ENCODE measurements at places on chromosomes 6 and 20.

DNA sequence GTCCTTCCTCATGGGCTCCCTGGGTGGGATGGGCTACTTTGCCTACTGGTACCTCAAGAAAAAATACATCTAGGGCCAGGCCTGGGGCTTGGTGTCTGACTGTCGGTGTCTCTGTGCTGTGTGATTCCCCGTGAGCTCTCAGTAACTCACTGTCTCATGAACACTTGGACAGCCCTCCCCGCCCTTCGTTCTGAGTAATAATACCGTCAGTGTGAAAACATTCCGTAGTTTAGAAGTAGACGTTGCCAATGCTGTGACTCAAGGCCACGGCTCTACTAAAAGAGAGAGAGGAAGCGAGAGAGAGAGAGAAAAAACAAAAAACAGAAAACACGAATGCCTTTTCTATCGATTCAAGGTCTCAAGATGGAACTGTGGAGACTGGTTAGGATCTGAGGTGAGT lies 31.8 kb downstream of the FITM2 start:
- no peak for DNase-seq

DNA sequence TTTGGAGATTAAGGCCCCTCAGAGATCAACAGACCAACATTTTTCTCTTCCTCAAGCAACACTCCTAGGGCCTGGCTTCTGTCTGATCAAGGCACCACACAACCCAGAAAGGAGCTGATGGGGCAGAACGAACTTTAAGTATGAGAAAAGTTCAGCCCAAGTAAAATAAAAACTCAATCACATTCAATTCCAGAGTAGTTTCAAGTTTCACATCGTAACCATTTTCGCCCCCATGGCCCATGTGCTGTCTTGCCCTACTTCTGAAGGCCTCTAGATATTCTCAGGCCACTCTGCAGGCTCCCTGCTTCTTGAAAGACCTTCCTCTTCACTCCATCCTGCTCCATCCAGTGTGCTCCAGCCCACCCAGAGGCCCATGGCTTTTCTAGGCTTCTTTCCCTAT lies 4.2 kb downstream of the IL17A start:
- DNase-seq: no peak

GRCh38 chr20:63411898-63412631 lies 50.9 kb upstream of the CHRNA4 start:
- no peak for DNase-seq

DNA sequence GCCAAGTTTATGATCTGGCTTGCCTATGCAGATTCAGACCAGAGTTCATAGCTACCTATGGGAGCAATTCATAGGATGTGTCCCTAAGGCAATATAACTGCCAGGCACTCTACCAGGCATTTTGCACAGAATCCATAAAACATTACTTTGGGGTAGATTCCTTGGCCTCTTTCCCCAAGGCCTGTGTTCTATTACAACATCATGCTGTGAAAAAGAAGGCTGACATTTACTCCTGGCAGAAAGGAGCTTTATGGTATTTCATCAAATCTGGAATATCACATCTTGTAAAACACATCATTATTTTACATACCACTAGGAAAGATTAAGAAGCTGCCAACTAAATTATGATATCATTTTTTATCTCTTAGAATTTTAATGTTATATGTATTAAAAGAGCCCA lies 287.0 kb upstream of the MARCKS start:
- no peak for DNase-seq

GRCh38 chr20:3990716-3991115 lies 24.6 kb downstream of the RNF24 start:
- no peak for DNase-seq

- DNase-seq: no peak
Measured at GRCh38 chr6:164692772-164693510, 616.5 kb downstream of the C6orf118 start.

DNA sequence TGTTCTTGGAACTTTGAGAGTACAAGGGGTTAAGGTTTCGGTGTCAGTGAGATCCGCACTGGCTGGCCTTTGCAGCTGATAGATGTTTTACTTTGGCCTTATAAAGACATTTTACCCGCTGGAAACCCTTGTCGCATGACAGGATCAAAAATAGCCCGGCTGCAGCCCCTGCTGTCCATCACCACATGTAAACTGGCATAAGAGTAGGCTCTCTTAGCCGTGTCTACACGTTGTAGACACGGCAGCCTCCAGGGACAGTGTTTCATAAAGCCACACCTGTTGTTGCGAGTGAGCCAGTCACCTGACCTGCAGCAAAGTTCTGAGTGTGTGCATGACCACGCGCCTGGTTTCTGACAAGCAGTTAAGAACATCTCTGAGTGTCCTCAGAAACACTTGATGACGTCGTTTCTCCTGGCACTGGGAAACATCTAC lies 8.5 kb downstream of the RBM24 start:
- no peak for DNase-seq

GRCh38 chr20:54173653-54174456 lies at the start of gene CYP24A1:
Gene CYP24A1 (minus strand): TSS chr20:54173986. CDS start chr20:54173579, 407 bp downstream.
- DNase-seq: no peak

DNA sequence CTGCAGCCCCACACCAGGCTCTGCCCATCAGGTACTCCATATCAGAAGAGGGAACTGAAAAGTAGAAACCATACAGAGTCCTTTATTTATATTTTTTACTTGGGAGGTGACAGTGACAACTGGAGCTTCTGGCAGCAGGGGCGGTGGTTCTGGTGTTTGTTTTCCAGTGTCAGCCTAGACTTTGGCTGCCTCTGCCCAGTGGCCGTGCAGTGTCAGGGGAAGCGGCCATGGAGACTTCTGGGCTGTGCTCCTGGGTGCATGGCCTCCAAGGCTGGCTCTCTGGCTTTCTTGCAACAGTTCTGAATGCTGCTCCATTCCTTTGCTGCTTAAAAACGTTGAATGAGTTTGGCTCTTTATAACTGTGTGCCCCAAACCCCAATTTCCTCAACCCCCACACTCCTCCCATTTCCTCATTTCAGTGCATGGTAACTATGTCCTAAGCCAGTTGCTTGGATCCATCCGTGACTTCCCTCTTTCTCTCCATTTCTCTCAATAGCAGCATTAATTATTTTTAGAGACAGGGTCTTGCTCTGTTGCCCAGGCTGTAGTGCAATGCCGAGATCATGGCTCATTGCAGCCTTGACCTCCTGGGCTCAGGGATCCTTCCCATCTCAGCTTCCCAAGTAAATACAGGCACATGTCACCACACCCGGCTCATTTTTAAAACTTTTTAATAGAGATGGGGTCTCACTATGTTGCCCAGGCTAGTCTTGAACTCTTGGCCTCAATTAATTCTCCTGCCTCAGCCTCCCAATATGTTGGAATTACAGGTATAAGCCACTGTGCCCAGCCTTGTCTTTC lies 141.1 kb upstream of the SGK1 start:
- DNase-seq: no peak

- DNase-seq: no peak
Measured at GRCh38 chr20:43560974-43561373, 2.1 kb downstream of the SGK2 start.

- no peak for DNase-seq
Measured at GRCh38 chr20:1802385-1803060, 92.7 kb upstream of the SIRPA start.

DNA sequence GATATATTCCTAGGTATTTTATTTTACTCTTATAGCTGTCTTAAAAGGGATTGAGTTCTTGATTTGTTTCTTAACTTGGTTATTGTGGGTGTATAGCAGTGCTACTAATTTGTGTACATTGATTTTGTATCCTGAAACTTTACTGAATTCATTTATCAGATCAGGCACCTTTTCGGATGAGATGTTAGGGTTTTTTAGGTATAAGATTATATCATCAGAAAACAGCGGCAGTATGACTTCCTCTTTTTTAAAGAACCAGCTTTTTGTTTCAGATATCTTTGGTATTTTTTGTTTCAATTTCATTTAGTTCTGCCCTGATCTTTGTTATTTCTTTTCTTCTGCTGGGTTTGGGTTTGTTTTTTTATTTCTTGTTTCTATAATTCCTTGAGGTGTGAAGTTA lies 382.4 kb upstream of the ADGRB3 start:
- no peak for DNase-seq

DNA sequence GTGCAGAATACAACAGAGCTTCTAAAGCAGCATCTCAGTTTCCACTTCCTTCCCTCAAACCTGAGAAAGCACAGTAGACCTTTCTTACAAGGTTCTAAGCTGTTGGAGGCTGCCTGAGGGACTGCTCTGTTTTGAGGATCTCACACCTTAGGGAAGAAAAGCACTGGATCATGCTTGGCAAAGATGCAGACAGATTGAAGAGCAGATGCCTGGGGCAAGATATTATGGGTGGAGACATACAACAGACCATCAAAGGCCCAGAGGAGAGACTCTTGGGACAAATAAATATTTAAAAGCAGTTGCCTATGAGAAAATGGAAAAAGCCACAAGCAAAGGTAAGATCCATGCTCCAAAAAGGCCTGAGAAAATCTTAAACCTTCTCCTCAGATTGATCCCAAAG lies 6.2 kb downstream of the ZNF337 start:
- DNase-seq: no peak

DNA sequence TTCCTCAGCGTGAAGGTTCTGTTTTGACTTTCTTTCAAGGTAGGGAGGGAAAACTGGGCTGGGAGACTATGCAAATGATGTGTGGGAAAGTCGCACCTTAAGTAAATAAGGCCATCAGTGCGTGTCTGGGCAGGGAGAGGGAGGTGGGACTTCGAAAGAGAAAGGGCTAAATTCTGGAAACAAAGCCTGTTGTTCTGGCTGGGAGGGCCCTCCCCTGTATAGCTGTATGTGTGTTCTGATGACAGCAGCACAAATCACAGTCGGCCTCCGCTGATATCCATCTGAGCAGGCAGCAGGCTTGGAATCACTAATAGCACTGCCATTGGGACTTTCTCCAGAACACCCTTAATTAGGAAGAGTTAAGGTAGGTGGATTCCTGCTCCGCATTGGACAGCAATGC lies 19.2 kb downstream of the JAG1 start:
- peak; percentile 55 for DNase-seq

GRCh38 chr20:58832457-58832856 lies 18.2 kb downstream of the GNAS-AS1 start:
- no peak for DNase-seq

DNA sequence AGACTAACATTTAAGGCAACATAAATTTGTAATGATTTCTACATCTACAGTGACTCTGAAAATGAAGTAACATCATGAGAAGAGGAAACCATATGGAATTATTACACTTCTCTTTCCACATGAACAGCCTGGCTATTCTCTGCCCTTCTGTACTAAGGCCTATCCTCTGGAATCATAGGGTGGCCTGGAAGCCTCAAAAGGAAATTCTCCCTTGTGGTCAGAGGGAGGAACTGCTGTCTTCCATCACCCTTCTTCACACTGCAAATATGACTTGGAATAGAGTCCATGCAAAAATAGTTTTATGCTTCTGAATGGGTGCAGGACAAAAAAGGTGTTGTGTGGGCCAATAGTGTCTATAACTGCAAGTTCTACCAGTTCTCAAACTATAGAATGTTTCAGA lies 44.6 kb upstream of the SH3BGRL2 start:
- DNase-seq: no peak

- no peak for DNase-seq
Measured at GRCh38 chr6:28377879-28378278, 21.7 kb downstream of the ZSCAN12 start.

- DNase-seq: peak; percentile 72
Measured at GRCh38 chr6:3251462-3252314, 7.1 kb upstream of the PSMG4 start.

DNA sequence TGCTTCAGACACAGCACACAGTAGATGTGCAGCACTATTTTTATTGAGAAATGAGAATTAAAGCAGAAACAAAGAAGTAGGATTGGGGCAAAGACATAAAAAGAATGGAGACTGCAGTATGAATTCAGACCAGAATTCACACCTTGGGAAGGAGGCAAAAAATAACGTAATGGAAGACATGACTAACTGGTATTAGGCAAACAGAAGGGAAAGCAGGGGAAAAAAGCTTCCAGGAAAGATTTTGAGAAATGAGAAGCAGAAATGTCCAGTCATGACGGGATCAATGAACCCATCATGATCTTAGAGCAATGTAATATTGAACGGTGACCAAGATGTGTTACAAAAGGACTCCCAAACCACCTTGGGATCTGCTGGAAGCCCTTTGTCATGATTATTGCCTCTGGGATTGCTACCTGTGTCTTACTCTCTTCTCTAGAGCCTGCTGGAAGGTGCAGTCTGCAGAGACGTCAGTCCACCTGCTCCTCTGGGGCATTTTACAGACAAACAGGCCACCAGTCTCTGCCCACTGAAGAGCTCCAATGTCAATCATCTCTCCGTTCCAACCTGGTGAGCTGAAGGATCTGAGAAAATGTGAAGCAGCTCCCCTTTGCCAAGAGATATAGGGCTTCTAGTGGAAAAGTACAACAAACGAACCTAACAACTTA lies 8.7 kb downstream of the NUDT3 start:
- no peak for DNase-seq

- DNase-seq: no peak
Measured at GRCh38 chr6:20447157-20447556, 45.5 kb downstream of the E2F3 start.

- peak; percentile 20 for DNase-seq
Measured at GRCh38 chr6:128882991-128883611, at the start of gene LAMA2. Gene LAMA2 (plus strand): TSS chr6:128883138. CDS start chr6:128883246, 108 bp downstream.

GRCh38 chr6:33434961-33435360 lies 15.1 kb downstream of the SYNGAP1 start:
- no peak for DNase-seq

GRCh38 chr6:2047855-2048254 lies 197.6 kb downstream of the GMDS start:
- DNase-seq: no peak

DNA sequence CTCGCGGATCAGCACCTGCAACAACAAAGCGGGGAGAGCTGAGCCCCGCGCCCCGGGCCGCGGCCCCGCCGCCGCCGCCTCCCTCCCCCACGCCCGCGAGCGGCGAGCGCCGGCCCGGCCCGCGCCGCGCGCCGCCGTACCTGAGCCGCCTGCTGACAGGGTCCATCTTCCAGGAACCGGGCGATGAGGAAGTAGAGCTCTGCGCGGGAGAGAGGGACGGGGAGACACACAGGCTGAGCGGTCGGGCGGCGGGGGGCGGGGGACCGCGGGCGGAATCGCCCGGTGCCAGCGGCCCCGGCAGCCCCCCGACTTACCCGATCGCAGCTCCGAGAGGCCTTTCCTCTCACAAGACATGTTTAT lies 359 bp downstream of the PHIP start:
- DNase-seq: peak; percentile 53

DNA sequence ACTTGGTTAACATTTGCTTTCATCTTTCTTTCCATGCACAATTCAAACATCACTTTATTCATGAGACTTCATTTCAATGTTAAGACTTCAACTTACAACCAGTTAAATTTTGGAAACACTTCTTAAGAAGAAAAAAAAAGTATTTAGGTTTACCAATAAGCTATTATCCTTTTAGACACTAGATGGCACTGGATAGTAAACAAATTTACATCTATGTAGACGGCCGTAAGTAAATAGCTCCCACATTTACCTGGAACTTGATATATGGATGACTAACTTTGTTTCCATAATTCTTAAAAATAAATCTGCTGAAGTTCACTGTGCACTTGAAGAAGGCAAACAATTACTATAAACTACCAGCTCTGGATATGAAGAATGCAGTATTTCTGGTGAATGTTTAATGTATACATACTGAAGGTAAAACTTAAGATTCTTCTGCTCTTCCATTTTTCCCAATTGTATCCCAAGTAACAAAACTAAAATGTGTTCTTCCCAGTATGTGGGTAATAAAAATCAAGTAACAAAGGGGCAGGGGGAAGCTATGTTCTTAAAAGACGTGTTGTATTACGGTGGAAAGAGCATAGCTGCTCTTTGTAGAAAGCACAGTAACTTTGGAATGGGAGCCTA lies 130.6 kb upstream of the C6orf118 start:
- peak; percentile 53 for DNase-seq

- DNase-seq: peak; percentile 2
Measured at GRCh38 chr6:167762259-167762962, 64.3 kb upstream of the AFDN start.

GRCh38 chr6:134706806-134707205 lies 243.1 kb downstream of the ALDH8A1 start:
- no peak for DNase-seq

All from NCI-H510A treated with DMSO at 0.1 percent for 48 hours (cell line).